Activated CD4-positive, alpha-beta T cell treated with anti-CD3 and anti-CD28 coated beads for 36 hours (primary cell): ENCODE measurements at places on chromosomes 2 and 18. TPM values are rescaled to one million over a fixed set of nuclear protein-coding genes. Genes with fewer than 3 reads are reported as not detected.

The DYNAP gene
- not detected for total RNA-seq

The ANKRD36 gene
- total RNA-seq: 31.8 TPM

The ALLC gene
- total RNA-seq: not detected

The UCN gene
- total RNA-seq: 1.4 TPM

The BUB1 gene
- total RNA-seq: 115 TPM

The UGT1A4 gene
- not detected for total RNA-seq

The ERCC3 gene
- 49.8 TPM for total RNA-seq

The CTDSP1 gene
- total RNA-seq: 65.4 TPM

The CCBE1 gene
- not detected for total RNA-seq
